ENCODE measurements at places on chromosomes 2 and 18. TPM values are rescaled to one million over a fixed set of nuclear protein-coding genes. Genes with fewer than 3 reads are reported as not detected.

GYPC gene
- total RNA-seq, result 46.9 TPM

ME2 gene
- 52.9 TPM for total RNA-seq

CHRNG gene
- not detected for total RNA-seq

GALNT13 gene
- 21.0 TPM for total RNA-seq

DHRS9 gene
- 1.1 TPM for total RNA-seq

ZNF385B gene
- 2.4 TPM for total RNA-seq

CD302 gene
- 25.2 TPM for total RNA-seq

DNA sequence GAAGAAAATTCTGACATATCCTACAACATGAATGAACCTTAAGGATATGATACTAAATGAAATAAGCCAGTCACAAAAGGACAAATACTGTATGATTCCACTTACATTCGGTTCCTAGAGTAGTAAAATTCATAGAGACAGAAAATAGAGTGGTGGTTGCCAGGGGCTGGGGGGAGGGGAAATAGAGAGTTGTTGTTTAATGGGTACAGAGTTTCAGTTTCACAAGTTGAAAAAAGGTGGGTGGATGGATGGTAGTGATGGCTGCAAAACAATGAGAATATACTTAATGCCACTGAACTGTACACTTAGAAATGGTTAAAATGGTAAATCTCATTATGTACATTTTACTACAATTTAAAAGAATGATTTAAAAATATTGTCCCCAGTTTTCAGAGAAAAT, 53.3 kb upstream of the NFU1 start:
- DNase-seq, result no peak

DNA sequence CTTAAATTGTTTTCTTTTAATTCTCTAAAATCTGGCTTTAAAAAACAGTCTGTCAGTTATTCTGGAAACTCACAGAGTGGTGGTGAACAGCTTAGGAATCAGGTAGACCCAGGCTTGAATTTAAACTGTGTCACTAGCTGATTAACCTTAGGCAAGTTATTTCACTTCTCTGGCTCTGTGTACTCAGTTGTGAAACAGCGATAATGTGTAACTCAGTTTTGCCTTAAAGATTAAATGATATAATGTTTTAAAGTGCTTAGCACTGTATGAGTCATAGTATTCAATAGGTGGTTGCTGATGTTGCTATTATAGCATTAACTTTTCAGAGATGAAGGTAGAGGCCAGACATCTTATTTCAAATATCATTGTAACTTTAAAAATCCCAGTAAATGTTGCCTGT, 40.7 kb downstream of the PKP4 start:
- no peak for DNase-seq

- DNase-seq, result no peak
These were observed 101.1 kb upstream of the FZD7 start for GRCh38 chr2:201932511-201932910.

DNA sequence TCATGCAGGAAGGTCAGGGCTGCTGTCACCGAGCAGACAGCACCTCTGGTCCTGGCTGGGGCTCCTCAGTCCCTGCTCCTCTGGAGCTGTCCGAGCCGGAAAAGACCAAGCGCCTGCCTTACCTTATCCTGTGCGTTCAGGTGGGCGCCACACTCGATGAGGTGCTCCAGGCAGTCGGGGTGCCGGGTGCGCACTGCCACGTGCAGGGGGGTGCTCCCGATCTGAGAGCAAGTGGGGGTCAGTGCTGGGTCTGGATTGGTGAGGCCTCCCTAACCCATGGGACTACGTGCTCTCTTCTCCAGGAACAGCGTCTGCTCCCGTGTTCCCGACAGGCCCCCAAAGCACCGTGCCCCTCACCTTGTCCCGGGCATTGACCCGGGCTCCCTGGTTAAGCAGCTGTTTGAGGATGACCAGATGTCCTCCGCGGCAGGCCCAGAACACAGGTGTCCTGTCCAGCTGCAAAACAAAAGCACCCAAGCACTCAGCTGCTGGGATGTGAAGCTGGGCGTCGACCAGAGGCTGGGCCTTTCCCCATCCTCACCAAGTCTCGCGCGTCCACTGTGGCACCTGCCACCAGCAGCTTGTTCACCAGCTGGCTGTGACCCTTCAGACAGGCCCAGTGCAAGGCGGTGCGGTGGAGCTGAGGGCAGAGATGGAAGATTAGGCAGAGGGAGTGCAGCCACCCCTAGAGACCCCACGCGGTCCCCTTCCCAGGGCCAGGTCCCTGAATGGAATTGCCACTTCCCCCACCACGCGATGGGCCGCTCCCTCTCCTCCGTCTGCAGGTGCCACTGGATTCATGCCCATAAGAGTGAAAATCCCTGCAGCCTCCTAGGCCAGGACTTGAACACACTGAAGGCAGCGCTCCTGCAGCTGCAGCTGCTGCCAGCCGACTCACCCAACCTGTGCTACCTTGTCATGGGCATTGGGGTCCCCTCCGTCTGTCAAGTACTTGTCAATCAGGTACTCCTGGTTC, 3.7 kb downstream of the ANKRD23 start:
- DNase-seq, result no peak

DNA sequence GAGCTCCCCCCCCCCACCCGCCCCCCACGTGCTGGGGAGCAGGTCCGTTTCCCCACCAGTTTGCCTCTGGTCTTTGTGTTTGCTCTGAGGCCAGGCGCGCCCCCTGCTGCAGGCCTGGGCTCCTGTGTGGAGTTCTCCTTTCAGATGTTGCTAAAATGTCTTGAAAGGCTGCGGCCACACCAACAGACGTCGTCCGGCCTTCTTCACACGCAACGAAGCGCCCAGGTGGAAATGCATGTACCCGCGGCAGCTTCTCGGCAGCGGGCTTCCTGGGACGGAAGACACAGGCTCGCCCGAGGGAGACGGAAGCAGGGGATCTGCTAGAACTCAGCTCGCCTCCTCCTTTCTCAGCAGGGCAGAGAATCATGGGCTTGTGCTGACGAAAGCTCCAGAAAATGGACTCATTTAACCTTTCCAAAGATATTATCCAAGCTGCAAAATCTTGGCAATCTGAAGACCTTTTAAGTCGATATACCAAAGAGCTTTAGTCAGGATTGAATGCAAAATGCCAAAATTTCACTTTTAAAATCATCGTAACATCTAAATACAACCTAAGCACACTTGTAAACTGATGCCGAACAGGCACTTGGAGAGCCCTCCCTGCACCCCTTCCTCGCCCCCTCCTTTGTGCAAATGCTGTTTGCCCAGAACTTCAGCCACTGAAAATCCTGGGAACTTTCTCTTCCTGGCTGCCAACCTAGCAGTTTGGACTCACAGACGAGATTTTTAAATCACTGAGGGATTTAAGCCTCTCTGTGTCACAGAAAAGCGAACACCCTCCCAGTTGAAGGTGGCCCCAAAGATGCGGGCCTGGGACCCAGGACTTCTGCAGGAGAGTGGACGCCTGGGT, 125.5 kb upstream of the ZNF516 start:
- DNase-seq, result peak; percentile 87

- DNase-seq, result no peak
These were observed 57.0 kb upstream of the FAM237A start for GRCh38 chr2:206585335-206585734.

DNA sequence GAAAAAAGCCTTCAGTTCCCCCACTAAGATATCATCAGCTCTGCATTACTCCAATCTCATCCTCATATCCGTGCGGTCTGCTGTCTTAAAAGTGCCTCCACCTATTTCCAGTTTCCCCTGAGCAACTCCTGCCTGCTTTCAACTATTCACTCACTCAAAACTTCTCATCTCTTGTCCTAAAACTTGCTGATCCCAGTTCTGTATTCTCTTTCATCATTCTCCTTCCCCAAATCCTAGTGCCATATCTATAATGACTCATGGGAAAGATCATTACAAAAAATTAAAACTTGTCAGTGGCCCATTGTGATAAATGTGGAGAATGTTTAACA, 20.0 kb downstream of the ACVR1 start:
- DNase-seq, result no peak

DNA sequence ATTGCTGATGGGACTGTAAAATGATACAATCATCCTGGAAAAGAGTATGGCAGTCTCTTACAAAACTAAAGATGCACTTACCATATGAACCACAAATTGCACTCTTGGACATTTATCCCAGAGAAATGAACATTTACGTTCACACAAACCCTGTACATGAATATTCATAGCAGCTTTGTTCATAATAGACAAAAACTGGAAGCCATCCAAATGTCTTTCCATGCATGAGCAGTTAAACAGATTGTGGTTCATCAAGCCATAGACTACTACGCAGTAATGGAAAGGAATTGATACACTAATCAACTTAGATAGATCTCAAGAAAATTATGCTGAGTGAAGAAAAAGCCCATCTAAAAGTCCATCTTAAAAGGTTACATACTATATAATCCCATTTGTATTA, 156.1 kb upstream of the SLC39A10 start:
- DNase-seq, result no peak

GRCh38 chr18:55012008-55012407, 52.7 kb upstream of the CCDC68 start:
- peak; percentile 42 for DNase-seq

GRCh38 chr2:60780721-60781120, 24.7 kb downstream of the PAPOLG start:
- DNase-seq, result no peak

- peak; percentile 67 for DNase-seq
These were observed 26.0 kb upstream of the SP3 start for GRCh38 chr2:173990970-173991819.

DNA sequence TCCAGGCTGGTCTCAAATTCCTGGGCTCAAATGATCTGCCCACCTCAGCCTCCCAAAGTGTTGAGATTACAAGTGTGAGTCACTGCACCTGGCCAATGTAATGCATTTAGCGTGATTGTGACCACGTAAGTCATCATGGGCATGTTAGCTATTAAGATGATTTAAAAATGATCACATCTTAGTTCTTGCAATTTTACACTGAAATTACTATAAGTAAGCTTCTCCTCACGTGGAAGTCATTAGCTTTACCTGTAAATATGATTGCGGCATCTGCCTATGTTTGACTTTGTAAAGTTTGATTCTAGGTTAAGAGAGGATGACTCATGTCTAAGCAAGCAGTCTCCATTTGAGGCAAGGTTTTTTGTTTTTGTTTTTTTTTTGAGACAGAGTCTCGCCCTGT, 85.5 kb downstream of the PMAIP1 start:
- DNase-seq, result no peak

GRCh38 chr2:98634406-98635092, 26.2 kb downstream of the UNC50 start:
- no peak for DNase-seq

DNA sequence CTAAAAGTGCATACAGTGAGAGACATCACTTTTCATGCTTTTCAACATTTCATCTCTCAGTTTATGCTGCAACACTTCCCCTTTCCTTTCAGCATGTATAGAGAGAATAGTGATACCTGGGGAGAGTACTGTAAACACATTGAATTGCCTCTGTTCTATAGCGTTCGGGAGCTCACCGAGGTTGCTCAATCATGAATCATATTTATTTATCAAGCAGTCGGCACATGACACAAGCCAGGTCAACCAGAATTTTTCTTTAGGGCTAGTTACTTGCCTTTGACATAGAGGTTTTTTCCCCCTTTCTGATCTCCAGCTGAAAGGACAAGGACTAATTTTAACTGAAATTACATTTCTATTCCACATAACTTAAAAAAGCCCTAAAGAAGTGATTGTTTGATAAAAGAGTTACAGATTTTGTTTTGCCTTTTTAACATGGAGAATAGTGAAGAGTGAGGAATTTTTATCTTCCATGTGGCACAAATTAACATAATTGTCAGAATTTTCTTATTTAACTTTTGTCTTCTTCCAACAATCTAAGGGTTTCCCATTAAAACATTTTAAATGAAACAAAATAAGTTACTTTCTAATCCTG, 690.9 kb upstream of the TMEFF2 start:
- DNase-seq, result peak; percentile 45

DNA sequence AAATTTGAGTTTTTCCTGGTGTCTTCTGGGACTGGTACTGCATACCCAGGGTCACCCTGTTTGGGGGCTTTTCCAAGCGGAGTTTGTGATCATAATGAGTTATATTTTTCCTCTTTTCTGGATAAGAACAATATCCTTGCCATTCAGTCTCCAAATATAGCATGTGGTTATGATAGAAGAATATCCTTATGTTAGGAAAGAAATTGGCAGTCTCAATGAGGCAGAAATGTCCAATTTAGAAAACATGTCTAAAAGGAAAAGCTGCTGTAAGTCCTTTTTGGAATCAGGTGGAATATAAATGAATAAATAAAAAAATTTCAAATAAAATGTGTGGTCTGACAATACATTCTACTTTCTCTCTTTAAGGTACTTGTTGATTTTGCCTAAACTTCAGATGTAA, 36.2 kb downstream of the SPATS2L start:
- DNase-seq, result no peak

- DNase-seq, result peak; percentile 37
These were observed 166.0 kb upstream of the FAM98A start for GRCh38 chr2:33765122-33765521.

DNA sequence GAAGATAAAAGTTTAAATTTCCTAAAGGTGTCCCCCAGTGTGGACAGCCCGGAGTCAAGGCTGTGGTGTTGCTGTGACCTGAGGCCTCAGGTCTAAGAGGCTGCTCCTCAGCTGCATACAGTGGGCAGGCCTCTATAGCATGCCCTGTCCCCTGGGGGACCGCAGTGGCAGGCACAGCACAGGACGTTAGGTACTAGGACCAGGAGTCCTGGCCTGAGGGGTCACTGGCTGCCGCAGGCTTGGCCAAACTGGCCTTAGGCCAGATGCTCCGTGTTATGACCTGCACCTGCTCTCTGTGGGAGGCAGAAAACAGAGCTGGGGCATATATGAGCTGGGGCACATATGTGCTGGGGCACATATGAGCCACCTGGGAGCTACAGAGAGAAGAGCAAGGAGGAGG, 21.2 kb upstream of the MAL start:
- no peak for DNase-seq

DNA sequence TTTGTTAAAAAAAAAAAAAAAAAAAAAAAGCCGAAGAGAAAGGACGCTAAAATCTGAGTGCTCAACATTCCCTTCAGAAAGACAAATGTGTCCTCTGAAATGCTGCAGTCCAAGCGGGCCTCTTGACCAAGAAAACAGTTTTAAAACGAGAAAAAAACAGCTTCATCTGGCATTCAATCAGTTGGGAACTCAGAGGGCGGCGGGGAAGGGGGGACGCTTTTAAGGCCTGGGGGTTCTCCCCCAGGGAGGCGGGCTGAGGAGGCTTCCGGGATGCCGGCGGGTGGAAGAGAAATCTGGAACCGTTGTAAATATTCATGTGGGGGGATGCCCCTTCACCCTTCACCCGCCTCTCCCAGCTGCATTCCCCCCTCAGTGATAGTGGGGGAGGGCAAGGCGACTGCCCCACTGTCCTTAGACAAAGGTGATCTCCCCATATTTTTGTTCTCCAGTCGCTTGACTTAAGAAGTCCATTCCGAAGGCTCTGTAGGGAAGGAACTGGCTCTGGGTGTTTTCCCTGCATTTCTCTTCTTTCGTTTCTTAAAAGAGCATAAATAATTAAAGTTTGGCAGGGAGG, 3.3 kb upstream of the HOXD11 start:
- no peak for DNase-seq

- no peak for DNase-seq
These were observed 15.8 kb downstream of the INPP5D start for GRCh38 chr2:233075966-233076339.

- DNase-seq, result peak; percentile 54
These were observed 12.7 kb downstream of the FAM110C start for GRCh38 chr2:33620-34019.

GRCh38 chr2:74414441-74414840, 7.0 kb downstream of the C2orf81 start:
- no peak for DNase-seq

- DNase-seq, result no peak
These were observed 50.4 kb downstream of the PDK1 start for GRCh38 chr2:172606285-172606684.

- DNase-seq, result no peak
These were observed 64.8 kb downstream of the KCNG2 start for GRCh38 chr18:79862562-79862961.

GRCh38 chr2:121324601-121325000, 39.6 kb upstream of the TFCP2L1 start:
- no peak for DNase-seq
